ENCODE measurements at places on chromosomes 5 and 9. TPM values are rescaled to one million over a fixed set of nuclear protein-coding genes. Genes with fewer than 3 reads are reported as not detected.

Gene SURF4
- total RNA-seq: 212 TPM

Gene PPP1R26
- total RNA-seq: 23.3 TPM

Gene THG1L
- 14.4 TPM for total RNA-seq

Gene UBTD2
- 16.9 TPM for total RNA-seq

- no peak for DNase-seq
Measured at GRCh38 chr9:98518556-98518955, 190.2 kb downstream of the GABBR2 start.

GRCh38 chr9:27475057-27475595 lies 49.0 kb upstream of the IFNK start:
- DNase-seq: no peak

GRCh38 chr5:67880876-67881275 lies 334.7 kb upstream of the PIK3R1 start:
- DNase-seq: no peak
